ENCODE measurements at places on chromosomes 6 and 20.

- DNase-seq: no peak
Observed at GRCh38 chr6:13548500-13549210, 25.7 kb upstream of the SIRT5 start.

- DNase-seq: peak; percentile 19
Observed at GRCh38 chr6:156953479-156954146, 176.4 kb downstream of the ARID1B start.

DNA sequence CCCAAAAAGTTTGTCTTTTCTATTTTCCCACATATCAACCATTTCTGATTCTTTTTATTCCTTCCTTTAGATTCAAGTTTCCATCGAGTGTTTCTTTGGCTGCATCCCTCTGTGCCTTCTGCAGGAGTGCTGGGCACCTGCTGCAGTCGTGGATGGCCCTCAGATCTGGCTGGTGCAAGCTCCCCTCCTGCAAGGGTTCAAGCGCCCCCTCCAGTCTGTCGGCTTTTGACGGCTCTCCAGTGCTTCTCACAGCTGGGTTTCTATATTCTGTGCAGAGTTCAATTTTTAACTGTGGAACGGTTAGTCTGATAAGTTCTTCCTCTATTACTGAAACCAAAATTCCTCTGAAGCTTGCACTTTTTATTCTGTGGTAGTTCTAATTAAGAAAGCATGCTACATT lies 132.1 kb downstream of the HUS1B start:
- DNase-seq: peak; percentile 27

GRCh38 chr6:19210849-19211590 lies 626.1 kb upstream of the ID4 start:
- DNase-seq: peak; percentile 47

DNA sequence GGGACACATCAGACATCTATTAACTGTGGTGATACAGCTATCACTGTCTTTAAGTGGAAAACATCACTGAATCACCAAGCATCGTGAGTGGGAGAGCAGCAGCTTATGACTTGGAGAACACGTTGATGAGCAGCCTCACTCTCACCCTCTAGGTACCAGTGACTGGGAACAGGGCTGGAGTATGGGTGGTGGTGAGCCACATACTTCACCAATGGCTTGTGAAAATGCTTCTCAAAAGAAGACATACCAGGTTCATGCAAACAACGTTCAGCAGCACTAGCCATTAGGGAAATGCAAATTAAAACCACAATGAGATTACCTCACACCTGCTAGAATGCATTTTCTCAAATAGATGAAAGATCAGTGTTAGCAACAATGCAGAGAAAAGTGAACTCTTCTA lies 25.3 kb downstream of the SNX5 start:
- DNase-seq: peak; percentile 73
